ENCODE measurements at places on chromosomes 1 and 21. TPM values are rescaled to one million over a fixed set of nuclear protein-coding genes. Genes with fewer than 3 reads are reported as not detected.
A peak's percentile ranks its signal among the peaks of the same experiment; 100 is the strongest.

DNA sequence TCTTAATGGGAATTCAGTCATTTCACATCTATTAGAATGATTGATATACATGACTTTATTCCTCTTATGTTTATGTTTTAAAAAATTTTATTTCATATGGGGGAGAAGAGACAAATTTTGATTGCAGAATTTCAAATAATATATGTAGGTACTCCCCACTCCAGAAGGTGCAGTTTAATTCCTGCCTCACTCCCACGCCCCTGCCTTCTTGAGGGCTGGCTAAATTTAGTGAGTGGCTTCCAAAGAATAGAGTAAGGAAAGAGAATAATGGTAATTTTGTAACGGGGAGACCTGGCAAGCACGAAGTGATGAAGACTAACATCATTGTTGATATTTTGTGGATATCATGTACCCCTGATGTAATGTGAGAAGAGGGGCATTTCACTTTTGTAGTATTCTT lies 94.7 kb upstream of the FAM78B start:
- H3K4me1 ChIP-seq: no peaks in the 10 kb centered on the region
- no peaks in the 10 kb centered on the region for H3K36me3 ChIP-seq
- no peak overlapping the region for H3K27ac ChIP-seq

DNA sequence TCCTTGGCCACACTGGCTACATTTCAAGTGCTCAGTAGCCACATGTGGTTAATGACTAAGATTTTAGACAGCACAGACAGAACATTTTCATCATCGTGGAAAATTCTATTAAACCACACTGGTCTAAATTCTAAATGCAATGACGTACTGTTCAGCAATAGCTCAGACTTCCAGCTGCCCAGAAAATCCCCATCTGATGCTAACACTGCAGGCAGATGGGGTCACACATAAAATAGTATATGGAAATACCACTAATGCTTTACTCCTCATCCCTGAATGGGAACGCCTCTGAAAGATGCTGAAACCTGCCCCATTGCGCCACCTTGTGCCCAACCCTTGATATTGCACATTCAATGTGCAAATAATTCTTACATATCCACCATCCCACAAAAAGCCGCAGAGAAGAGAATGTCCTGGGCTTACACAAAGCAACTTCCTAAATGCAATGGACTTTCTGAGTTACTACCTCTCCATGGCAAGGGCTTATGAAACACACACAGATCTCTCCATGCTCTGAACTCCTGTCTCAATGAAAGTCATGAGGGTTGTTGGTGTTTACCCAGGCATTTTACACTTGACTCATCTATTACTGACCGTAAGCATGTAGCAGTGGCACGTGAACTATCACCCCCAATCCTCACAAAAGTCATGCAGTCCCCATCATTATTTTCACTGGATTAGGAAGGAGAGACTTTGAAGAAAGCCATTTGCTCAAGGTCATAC lies 20.3 kb upstream of the SLC5A9 start:
- DNase-seq: peak; percentile 80
- H3K27me3 ChIP-seq: no peaks in the 10 kb centered on the region
- no peak overlapping the region for H3K27ac ChIP-seq
- no peak overlapping the region for H3K4me3 ChIP-seq

- peaks cover 8% of the 10 kb centered on the region for H3K4me1 ChIP-seq
- H3K36me3 ChIP-seq: no peaks in the 10 kb centered on the region
- no peak overlapping the region for H3K27ac ChIP-seq
- H3K4me3 ChIP-seq: no peak overlapping the region
- H3K27me3 ChIP-seq: peaks cover 24% of the 10 kb centered on the region
- peak; percentile 11 for DNase-seq
Observed at GRCh38 chr1:30618335-30618747, 105.0 kb downstream of the MATN1 start.

GRCh38 chr1:160987359-160988050 lies 32.9 kb upstream of the ITLN2 start:
- H3K36me3 ChIP-seq: no peaks in the 10 kb centered on the region
- DNase-seq: no peak
- peaks cover 3% of the 10 kb centered on the region for H3K4me1 ChIP-seq
- no peak overlapping the region for H3K4me3 ChIP-seq
- no peak overlapping the region for H3K27ac ChIP-seq
- peaks cover 4% of the 10 kb centered on the region for H3K27me3 ChIP-seq

DNA sequence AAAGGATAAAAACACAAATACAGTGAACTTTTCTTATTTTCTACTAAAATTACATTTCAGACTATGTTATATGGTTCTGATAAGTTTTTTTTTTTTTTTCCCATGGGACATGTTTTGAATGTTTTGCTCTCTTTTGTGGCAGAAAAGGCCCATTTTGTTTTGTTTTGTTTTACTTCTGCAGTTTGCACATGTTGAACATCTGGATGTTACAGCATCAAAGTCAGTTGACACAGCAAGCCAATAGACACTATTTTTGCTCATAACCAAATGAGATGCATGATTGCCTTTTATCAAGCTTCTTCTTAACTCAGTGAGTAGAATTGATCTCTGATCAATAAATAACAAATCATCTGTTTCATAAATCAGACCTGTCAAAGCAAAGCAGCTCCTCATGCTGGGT lies 904.2 kb downstream of the ADGRL2 start:
- no peak overlapping the region for H3K4me3 ChIP-seq
- no peaks in the 10 kb centered on the region for H3K36me3 ChIP-seq
- H3K4me1 ChIP-seq: no peaks in the 10 kb centered on the region
- H3K27me3 ChIP-seq: no peaks in the 10 kb centered on the region
- no peak for DNase-seq
- no peak overlapping the region for H3K27ac ChIP-seq

GRCh38 chr1:203456577-203456976 lies 19.0 kb upstream of the PRELP start:
- no peak overlapping the region for H3K27ac ChIP-seq
- H3K36me3 ChIP-seq: no peaks in the 10 kb centered on the region
- H3K4me3 ChIP-seq: no peak overlapping the region
- H3K27me3 ChIP-seq: peaks cover 13% of the 10 kb centered on the region

GRCh38 chr1:76281306-76281705 lies 206.8 kb downstream of the ST6GALNAC3 start:
- H3K4me3 ChIP-seq: no peak overlapping the region
- no peaks in the 10 kb centered on the region for H3K27me3 ChIP-seq
- H3K27ac ChIP-seq: no peak overlapping the region

- peaks cover 3% of the 10 kb centered on the region for H3K27me3 ChIP-seq
- H3K4me3 ChIP-seq: no peak overlapping the region
- no peak for DNase-seq
- H3K36me3 ChIP-seq: no peaks in the 10 kb centered on the region
Observed at GRCh38 chr1:57901208-57901919, 477.5 kb upstream of the DAB1 start.

GRCh38 chr1:200634261-200635122 lies 13.9 kb upstream of the KIF14 start:
- H3K27me3 ChIP-seq: no peaks in the 10 kb centered on the region
- H3K36me3 ChIP-seq: no peaks in the 10 kb centered on the region
- no peak for DNase-seq

- peaks cover 28% of the 10 kb centered on the region for H3K27me3 ChIP-seq
- H3K36me3 ChIP-seq: no peaks in the 10 kb centered on the region
- H3K4me3 ChIP-seq: no peak overlapping the region
- no peak overlapping the region for H3K27ac ChIP-seq
- DNase-seq: no peak
Observed at GRCh38 chr1:201645956-201646355, 107.0 kb downstream of the NAV1 start.

Gene HFM1
- not detected for total RNA-seq

Data from activated CD4-positive, alpha-beta T cell treated with anti-CD3 and anti-CD28 coated beads for 36 hours (primary cell).